ENCODE measurements at places on chromosomes 3 and 15.

DNA sequence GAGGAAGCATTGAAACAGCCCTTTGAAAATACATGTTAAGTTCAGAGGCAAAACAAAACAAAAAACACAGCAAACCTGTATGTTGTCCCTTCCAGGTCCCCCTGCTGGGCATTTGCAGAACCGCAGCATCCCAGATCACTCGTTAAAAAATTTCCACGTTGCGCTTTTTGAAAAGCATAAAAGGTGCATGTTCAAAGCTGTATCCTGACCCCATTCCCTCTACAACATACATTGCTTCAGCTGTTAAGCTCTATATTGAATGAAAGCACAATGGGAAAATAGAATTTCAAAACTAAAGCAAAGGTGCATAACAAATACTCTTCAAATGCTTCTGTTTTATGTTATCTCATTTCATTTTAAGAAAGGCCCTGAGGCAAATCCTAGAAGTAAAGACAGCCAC, 328.3 kb downstream of the THSD4 start:
- peak; percentile 47 for DNase-seq

DNA sequence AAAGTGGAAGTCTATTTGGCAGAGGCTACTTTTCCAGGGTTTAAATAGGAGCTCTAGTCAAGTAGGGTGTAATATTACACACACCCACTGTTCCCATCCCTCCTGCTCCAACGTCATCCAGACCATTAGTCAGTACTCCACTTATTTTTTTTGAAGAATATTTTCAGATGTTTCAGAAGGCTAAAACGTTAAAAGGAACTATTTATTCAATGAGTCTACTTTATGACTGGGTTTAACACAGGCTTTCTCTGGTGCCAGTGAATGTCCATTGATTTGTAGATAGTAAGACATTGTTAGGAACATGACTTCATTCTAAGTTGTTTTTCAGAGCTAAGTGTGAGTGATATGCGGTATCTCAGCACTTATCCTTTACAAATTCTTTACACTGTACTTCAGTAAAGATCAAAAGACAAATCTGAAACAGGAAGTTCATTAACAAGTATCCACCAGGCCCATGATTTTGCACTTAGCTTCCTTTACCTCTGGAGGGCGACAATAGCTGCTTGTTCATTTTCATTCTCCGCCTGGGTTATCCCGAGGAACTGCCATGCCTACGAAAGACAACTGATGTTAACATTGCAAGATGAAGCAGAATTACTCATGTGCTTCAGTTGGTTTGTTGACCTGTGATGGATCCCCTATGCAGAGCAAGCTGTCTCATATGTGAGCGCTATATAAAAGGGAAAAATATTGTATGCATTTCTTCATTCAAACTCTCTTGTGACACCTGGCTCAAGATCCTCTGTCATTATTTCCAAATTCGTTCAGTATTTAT, 158.7 kb downstream of the USP13 start:
- DNase-seq, result peak; percentile 56

- no peak for DNase-seq
Observed at GRCh38 chr3:27360113-27361078, 8.8 kb downstream of the NEK10 start.

DNA sequence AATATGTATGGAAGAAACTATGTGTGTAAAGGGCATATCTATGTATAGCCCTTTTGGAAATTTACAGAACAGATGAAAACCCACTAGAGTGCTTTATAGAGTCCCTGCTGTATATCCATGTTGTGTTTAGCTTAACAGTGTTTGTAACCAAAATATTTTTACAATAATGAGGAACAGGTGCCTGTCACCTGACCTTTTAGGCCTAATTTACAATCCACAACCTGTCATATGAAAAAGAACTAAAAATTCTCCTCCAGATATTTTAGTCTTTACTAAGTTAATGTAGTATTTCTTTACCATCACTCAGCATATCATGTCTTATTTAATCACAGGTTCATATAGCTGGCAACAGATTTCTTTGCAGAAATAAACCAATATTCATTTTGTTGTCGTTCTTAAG, 16.4 kb upstream of the SATB1 start:
- DNase-seq, result no peak
